MM.1S (cell line): ENCODE measurements at places on chromosomes 5 and 9.

GRCh38 chr9:1100945-1101344, 50.8 kb downstream of the DMRT2 start:
- H3K36me3 ChIP-seq = no peaks in the 10 kb centered on the region
- H3K4me3 ChIP-seq = peak overlapping the region; percentile 7; the same call in 1 of the 2 replicates

DNA sequence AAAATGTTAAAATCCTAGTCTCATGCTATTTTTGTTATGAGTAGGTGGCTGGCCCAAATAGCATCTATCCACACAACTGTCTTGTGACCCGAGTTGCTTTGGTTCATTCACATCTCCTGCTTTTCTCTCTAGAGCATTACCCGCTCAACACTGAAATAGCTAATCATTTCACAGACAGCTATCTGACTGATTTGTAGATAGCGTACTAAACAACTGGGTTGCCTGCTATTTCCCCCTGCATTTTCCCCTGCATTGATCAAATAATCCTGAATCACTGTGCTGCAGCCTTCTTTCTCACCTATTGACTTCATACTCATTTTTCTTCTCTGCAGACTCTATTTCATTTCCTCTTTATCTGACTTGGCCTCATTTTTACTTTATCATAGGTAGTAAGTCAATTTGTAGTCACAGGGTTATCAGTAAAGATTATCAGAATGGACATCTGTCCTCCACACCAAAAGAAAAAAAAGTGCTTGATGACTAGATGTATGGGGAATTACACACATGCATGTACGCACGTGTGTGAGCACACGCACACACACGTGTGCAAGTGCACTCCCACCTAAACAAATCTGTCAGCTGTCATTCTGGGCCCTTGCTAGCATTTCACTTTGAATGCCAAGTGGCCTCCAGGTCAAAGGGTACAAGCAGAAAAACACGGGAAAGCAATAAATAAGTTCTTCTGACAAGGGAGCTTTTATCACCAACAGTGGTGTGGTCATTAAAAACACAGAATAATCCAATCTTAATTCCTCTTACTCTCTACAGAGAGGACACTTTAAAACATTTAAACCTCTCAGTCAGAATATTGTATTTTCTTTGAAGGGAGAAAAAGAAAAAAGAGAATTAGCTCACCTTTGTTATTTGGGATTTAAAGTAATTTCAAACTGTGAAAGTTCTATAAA, 501.6 kb downstream of the EFNA5 start:
- H3K4me3 ChIP-seq = no peak overlapping the region
- DNase-seq = no peak
- H3K36me3 ChIP-seq = no peaks in the 10 kb centered on the region
- no peak overlapping the region for H3K27ac ChIP-seq

- H3K27ac ChIP-seq = no peak overlapping the region
- H3K4me3 ChIP-seq = no peak overlapping the region
- H3K27me3 ChIP-seq = peaks cover 91% of the 10 kb centered on the region
- no peaks in the 10 kb centered on the region for H3K4me1 ChIP-seq
- no peak for DNase-seq
Observed at GRCh38 chr5:493758-494157, 30.5 kb downstream of the SLC9A3 start.

GRCh38 chr9:93865716-93866115, 89.4 kb downstream of the BARX1 start:
- H3K4me3 ChIP-seq = no peak overlapping the region
- H3K36me3 ChIP-seq = no peaks in the 10 kb centered on the region
- H3K27ac ChIP-seq = no peak overlapping the region
- no peak for DNase-seq

DNA sequence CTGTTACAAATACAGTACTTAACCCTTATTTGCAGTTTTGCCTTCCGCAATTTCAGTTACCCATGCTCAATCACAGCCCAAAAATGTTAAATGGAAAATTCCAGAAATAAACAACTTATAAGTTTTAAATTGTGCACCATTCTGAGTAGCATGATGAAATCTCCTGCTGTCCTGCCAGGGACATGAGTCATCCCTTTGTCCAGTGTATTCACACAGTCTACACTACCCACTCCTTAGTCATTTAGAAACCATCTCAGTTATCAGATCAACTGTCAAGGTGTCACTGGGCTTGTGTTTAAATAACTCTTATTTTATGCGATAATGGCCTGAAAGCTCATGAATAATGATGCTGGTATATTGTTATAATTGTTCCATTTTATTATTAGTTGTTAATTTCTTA, 95.8 kb downstream of the PLCXD3 start:
- H3K36me3 ChIP-seq = no peaks in the 10 kb centered on the region
- H3K4me1 ChIP-seq = no peaks in the 10 kb centered on the region
- no peaks in the 10 kb centered on the region for H3K27me3 ChIP-seq
- no peak overlapping the region for H3K4me3 ChIP-seq
